Inflammatory macrophage treated with lipopolysaccharide for 4 hours (primary cell): ENCODE measurements at places on chromosomes 6 and 20.

DNA sequence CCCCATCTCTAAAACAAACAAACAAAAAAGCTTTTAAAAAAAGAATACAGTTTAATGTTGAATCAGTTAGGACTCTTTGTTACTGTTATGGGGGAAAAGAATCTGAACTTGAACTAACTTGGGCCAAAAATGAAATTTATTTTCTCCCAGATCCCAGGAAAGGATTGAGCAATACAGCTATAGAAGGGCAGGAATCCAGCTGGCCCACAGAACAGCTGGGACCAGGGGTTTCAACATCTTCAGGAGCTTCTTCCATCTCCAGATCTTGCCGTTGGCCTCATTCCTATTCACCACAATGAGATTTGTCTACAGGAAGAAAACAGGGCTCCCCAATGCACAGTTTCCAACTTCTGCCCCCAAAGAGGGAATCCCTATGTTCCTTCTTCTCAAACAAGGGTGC lies 43.2 kb upstream of the AKAP12 start:
- no peak for DNase-seq

DNA sequence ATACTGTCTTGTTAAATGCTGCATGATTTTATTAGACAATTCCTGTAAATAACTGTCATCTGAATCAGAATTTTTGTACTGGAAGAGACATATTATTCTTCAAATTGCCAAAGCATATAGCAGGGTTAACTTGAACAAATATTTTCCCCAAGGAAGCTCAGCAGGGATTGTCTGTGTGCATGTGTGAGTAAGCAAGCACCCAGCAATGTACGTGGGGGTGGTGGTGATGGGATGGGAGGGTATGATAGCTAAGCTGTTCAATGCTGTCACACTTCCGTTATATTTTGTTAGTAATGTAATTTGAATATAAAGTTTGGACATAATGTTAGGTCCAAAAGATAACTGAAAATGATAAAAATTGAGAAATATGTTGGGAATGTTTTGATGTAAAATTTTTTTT lies 118.1 kb downstream of the MYB start:
- DNase-seq = no peak

DNA sequence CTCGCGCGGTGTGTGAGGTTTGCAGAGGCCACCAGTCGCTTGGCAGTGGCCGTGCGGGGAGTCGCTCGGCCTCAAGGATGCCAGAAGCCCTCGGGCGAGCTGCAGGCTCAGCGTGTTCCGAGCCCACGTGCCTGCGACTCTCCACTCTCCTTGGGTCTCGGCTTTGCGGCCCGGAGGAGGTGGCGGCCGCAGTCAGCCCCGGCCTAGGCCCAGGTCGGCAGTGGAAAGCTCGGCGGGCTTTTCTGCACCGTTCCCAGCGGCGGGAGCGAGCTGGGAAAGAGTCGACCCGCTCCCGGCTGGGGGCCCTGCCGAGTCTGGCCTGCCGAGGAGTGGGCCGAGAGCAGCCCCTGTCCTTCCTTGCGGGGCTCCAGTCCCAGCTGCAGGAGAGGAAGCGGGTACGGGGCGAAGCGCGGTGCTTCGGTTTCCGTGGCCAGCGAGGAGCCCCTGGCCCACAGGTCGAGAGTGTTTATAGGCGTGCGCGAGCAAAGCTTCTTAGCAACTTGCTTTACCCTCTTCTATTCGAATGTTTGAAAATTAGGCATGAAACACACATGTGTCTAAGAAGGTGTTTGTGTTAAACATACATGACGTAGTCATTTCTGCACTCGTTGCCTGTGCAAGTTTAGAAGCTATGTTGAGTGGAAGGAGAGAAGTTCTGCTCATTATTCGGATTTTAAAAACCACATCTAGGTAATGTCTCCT lies 5.6 kb downstream of the FOXC1 start:
- DNase-seq = no peak

DNA sequence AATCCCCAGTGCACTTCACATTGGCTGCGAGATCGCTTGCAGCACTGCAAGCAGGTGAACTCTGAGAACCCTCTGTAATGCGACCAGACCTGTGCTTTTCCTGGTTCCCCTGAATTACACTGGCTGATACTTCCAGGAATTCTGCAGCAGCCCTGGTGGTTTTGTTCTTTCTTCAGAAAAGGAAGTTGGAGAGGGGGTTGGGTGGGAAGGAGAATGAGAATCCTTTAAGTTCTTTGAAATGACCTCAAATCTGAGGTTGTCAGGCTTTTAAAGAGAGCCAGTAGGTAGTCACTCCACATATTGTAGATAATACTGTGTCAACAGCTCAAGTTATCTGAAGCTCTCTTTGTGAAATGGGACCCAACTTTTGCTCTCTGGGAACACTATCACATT lies 62.4 kb downstream of the GCNT2 start:
- DNase-seq = no peak

GRCh38 chr6:82085701-82086100 lies 161.8 kb downstream of the IBTK start:
- no peak for DNase-seq

GRCh38 chr20:13703265-13703664 lies 64.5 kb upstream of the TASP1 start:
- DNase-seq = no peak

GRCh38 chr6:34491091-34491430 lies 25.2 kb downstream of the PACSIN1 start:
- peak; percentile 4 for DNase-seq

DNA sequence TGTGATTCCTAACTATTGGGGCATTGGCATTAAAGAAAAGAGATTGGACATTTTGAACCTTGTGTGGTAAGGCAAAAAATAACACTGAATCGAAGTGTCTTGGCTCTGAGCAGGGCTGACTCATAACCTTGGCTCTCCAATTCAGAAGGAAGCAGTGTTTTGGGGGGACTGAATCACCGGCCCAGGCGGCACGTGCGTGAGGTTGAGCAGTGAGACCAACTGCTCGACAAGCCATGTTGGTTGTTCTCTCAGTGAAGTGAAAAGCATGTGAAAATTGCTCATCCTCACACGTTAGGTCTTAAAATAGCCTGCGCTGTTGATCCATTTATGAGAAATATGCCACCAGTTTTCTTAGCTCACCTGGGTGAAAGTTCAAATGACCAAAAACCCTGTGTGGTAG lies 137.8 kb upstream of the SPACA1 start:
- no peak for DNase-seq

GRCh38 chr20:4632876-4633275 lies 88.8 kb upstream of the PRND start:
- peak; percentile 84 for DNase-seq

DNA sequence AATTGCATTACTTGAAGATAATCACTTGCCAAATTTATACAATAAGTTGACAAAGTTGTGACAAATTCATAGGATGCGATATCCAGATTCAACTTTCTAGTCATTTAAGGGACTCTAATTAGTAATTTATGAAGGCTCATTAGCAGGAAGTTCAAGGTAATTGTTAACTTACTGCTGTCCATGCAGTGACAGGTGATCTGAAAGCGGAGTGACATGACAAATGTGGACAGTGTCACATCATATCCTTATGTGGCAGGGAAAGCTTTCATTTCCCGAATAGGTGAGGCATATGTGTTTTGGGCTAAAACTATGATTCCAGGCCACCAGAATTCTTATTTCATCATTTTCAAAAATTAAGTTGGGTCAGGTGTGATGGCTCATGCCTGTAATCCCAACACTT lies 115.9 kb upstream of the BMP2 start:
- no peak for DNase-seq

DNA sequence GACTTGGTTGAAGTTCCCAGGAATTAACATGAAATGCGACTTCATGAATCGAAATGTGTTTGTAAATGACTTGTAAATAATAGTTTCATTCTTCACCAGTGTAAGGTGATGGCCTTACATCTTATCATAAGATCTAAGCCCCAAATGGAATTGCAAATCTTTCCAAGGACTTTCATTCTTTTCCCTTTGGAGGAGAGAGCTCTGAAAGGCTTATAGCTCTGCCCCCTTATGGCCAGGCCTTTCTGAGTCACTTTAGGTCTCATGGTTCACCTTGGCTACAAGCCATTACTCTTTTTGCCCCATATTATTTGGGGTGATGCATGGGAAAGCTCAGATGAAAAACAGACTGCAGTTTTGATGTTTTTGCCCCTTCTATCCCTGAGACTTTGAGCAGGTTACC lies 209.1 kb upstream of the BMP2 start:
- DNase-seq = no peak

- no peak for DNase-seq
These were observed 23.3 kb downstream of the SOBP start for GRCh38 chr6:107513214-107513613.

DNA sequence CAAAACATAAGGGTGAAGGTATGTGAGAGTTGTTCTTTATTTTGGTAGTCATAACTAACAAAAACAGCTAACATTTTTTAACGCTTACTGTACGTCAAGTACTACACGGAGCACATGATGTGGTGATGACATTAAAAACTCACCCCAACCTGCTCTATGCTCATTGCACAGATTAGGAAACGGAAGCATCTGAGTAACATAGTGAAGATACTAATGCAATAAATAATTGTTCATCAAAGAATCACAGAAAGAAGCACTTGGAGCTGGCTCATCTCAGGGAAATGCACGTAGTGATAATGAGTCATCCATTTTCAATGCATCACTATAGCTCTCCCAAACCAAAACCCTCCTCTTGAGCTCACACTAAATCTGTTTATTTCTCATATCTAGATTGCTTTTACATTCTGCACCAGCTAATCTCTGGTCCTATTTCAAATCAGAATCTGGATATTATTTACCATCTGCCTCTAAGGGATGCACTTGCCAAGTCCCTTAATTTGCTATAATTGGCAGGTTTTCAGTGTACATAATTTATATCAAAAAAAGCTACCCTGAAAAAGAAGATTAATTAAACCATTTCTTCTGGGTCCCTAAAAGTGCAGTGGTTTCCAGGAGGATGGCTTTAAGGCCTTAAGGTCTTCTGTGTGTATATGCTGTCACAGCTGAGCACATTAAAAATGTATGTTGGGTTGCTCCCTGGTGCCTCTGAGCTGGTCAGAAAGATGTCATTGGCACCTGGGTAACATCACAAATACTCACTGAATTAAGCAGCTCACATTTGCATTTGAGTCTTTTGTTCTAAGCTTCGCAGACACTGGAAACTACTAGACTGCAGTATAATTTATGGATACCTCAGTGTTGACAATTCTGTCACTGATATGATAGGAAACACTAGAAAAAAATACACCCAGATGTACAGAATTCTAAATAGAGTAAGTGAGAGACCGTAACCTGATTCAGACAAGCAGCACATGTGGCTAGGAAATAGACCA lies 677.4 kb upstream of the CITED2 start:
- DNase-seq = no peak

GRCh38 chr6:72712910-72713309 lies 91.0 kb downstream of the KCNQ5 start:
- DNase-seq = no peak

DNA sequence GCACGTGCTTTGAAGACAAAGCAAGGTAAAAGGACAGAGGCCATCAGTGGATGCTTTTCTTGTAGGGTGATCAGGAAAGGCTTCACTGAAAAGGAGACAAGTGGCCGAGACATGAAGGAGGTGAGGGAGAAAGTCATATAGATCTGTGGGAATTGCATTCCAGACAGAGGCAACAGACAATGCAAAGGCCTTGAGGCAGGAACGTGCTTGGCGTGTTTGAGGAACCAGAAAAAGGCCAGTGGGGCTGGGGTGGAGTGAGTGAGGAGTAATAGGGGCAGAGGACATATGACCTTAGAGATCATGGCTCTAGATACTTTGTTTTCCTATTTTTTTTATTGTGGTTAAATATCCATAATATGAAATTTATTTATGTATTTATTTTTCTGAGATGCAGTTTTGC lies 10.5 kb upstream of the SALL4 start:
- no peak for DNase-seq

- no peak for DNase-seq
These were observed 169.8 kb downstream of the MMS22L start for GRCh38 chr6:97113170-97113569.

DNA sequence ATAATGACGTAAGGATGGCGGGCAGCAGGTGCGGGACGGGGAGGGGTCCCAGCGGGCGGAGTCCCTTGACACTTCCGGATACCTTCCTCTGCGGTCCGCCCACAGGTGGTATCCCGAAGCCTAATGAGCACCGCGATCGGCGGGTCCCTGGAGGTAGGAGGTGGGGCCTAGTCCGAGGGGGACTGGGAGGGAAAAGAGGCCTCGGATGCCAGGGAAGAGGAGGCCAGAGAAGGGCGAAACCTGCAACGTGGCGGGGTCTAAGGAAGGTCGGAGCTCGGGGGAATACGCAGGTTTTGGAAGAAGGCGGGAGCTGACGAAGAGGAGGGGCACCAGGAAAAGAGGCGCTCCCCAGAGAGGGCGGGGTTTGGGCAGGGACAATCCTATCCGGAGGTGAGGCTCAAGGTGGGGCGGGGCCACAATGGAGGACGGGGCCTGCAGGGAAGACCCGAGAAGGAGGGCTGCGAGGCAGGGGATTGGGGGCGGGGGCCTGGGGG lies 3.7 kb downstream of the PRSS16 start:
- DNase-seq = no peak

DNA sequence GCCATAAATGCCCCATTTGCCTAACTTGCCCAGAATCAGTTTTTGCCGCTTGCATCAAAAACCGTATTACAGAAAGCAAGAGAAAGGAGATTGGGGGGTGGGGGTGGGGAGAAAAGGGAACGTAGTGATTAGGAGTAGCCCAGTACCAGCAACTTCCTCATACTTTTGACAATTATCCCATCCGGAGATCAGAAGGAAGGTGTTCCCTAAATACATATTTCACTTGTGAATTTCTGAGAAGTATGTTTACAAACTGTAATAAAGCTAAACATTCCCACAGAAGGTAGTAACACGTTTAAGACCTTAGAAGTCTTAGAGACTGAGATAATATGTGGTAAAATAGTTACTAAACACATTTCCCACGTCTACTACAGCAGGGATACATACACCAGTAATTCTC lies 14.5 kb downstream of the PREP start:
- DNase-seq = no peak

DNA sequence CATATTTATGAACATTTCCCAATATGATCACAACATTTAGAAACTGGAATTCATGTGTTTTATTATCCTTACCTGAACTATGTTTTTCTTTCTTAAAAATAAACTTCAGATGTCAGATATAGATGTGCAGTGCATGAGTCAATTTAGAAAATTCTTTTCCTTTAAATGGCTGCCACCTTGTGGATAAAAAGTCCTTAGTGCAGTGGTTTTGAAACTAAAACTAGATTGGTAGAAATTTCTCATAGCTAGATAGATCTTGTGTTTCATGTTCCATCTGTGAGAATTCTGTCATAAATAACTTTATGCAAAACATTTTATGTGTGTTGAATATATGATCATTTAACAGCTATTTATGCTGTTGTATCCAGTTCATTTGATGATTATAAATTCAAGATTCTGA lies 134.9 kb downstream of the KLHL32 start:
- peak; percentile 64 for DNase-seq

GRCh38 chr6:44571510-44571909 lies 184.0 kb downstream of the CDC5L start:
- DNase-seq = no peak

DNA sequence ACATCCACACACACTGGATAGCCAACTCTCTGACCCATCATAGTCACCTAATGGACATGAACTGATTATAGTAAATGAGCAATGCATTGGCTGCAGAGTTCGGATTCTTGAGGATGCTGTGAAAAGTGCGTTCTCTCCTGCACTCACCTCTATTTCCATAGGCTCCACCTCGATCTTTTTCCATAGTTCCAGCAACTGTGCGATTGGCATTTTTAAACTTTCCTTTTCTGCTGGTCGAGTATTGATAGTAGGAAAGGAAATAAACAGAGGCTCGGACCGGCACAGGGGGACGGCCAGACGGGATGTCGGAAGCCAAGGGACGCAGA lies 94.4 kb downstream of the RNASET2 start:
- DNase-seq = no peak

GRCh38 chr6:27101824-27102223 lies 145.7 kb upstream of the PRSS16 start:
- DNase-seq = no peak

GRCh38 chr6:160065200-160065599 lies 56.4 kb upstream of the SLC22A1 start:
- no peak for DNase-seq
